ENCODE measurements at places on chromosomes 2 and 18.

DNA sequence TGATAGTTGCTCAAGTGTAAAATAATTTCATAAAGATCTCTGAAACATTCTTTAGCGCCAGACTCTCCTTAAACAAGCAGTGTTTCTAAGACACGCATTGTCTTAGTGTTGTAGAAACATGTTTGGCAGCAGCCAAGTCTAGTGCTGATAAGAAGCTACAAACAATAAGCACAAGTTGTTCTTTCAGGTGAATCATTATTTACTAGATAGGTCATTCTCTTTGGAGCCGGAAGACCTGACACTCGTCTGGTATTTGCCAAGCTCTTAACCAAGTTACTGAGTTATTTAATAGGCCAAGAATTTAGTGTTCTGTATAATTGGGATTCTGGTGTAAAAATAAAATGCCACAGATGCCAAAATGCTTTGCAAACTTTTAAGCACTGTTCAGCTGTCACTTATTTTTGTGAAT lies 852.1 kb downstream of the CPS1 start:
- DNase-seq = no peak

- DNase-seq = no peak
Measured at GRCh38 chr2:85165088-85165690, 32.0 kb downstream of the TCF7L1 start.

GRCh38 chr2:219514196-219514761 lies at the start of gene ASIC4:
Gene ASIC4, plus strand, starts transcription at chr2:219514482. Its CDS starts 243 bp downstream, at chr2:219514725.
- no peak for DNase-seq

DNA sequence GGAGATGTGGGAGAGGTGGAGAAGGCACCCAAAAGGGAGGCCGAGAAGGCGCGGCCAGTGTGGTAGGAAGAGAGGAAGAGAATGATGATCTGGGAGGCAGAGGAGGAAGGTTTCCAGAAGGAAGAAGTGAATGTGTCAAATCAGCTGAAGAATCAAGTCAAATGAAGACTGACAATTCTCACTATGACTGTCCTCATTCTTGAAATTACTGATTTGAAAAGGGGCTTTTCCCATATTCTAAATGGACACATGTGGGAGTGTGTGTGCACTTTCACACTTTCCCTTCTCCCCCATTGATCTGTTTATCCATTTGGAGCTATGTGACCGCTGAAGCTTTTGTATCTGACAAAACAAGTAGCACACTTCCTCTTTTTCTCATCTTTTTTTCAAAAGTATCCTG lies 6.1 kb downstream of the AFF3 start:
- no peak for DNase-seq

- DNase-seq = no peak
Measured at GRCh38 chr2:181169503-181169902, 189.1 kb downstream of the UBE2E3 start.
